Stimulated activated CD4-positive, alpha-beta T cell treated with anti-CD3 and anti-CD28 coated beads, TNF-alpha, amount 100 ng/mL, for 24 hours (primary cell): ENCODE measurements at places on chromosomes 3 and 15.

DNA sequence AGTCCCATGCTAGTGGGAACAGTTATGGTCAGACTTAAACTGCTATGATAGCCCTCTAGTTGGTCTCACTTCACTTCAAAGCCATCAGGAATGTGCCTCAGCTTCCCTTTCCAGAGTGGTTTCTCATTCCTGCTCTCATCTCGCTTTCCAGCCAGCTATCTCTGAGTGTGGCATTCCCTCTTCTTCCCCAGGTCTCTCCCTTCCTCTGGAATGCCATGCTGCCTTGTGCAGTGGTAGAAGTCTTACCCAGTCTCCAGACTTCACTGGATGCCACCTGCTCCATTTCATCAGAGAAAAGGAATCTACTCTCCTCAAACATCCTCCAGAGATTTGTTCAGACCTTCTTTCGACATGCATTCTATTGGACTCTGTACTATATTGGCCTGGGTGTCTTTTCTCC is 83.0 kb downstream of the AGBL1 start:
- DNase-seq: no peak

- DNase-seq: no peak
These were observed 76.1 kb upstream of the SPATA16 start for GRCh38 chr3:173217127-173217526.

- peak; percentile 49 for DNase-seq
These were observed 2.6 kb upstream of the APEH start for GRCh38 chr3:49671291-49672288.

GRCh38 chr15:84658788-84659411 is 901 bp upstream of the NMB start:
- DNase-seq: no peak

GRCh38 chr3:20458994-20459716 is 273.1 kb upstream of the SGO1 start:
- DNase-seq: no peak

DNA sequence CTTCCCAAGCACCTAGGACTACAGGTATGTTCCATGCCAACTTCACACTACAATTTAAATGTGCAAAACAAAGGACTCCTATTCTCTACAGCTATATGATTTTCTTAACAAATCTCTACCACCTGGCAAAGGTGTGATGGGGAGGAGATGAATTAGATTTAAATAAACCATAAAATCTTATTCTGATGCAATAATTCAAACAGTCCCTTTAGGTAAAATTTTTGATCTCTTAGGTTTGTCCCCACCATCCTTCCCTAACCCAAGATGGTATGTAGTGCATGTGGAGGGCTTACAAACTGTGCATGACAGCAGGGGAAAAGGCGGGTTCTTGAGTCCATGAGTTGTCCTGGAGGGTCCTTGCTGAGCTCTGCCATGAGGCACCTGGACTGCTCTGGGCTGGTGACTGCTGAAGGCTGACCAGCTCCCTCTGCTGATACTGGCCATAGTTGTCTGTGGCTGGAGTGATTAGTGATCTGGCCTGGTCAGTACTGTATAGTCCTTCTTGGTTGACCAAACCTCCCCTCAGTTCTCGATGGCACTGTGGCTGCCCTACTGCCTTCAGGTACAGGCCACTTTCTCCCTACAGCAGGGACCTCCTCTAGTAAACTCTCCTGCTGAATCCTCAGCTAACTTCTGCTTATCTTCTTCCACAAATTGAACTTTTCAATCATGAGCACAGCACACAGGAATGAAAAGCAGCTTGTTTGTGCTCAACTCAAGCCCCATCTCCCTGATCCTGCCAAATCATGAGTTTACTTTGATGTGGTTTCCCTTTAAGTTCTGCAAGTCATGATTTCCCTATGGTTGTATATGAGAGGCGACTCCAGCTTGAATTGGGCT is 30.1 kb downstream of the CFAP161 start:
- no peak for DNase-seq

DNA sequence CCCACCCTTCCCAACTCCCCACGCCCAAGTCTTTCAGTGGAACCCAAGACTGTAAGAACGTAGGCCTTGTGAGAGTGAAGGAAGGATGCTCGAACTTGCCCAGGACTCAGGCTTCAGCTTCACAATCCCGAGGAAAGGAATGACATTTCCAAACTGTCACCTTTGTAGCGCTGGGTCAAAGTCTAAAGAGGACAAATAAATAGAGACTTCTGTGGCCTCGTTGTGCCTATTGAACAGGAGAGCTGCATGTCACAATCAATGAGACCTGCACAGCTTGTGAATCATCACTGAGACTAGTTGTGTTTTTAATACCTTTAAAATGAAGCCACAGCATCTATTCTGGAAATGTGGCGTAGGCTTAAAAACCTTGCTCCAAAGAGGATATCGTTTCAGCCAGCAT is 222.8 kb upstream of the ST8SIA2 start:
- DNase-seq: no peak

GRCh38 chr3:142165194-142165593 is 15.8 kb upstream of the TFDP2 start:
- DNase-seq: no peak
